ENCODE measurements at places on chromosomes 2 and 18.

- DNase-seq, result no peak
Measured at GRCh38 chr2:118668431-118669424, 178.7 kb downstream of the EN1 start.

DNA sequence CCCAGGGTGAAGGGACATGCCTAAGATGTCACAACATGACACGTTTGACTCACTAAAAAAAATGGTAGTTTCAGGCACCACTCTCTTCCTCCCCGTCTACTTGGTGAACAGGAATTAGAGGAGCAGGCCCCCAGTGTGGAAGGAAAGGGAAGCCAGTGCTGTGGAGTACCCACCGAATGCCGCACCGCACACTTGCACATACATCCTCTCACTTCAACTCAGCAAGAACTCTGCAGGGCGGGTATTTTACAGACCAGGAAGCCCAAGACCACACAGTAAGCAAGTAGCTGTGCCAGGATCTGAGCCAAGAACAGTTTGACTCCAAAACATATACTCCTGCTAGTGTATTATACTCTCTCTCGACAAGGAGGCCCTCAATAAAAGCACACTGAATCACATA is 69.8 kb downstream of the BCL2 start:
- no peak for DNase-seq

GRCh38 chr2:181052523-181052891 is 72.1 kb downstream of the UBE2E3 start:
- no peak for DNase-seq

DNA sequence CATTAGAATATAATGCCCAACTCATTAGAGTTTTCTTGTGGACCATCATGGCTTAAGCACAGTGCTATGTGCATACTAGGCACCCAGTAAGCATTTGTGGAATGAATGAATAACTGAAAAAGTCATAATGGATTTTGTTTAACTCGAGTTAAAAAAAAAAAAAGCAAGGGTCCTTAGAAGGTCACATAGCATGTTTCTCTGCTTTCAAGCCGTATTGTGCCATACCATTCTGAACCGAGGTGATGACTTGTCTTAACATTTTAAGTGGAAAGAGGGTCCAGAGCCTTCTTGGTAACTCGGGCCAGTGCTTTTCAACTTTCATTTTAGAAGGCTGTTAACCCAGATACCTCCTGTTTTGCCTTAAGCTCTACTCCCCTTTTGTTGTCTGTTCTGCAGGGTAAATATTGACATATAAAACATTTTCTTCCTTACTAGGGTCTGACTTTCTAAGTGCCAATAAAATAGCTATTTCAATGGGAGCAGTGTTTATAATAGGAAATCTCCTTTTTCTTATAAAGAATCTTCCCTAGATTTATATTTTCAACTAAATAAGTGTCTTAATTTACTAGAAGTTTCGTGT is 787 bp upstream of the ADGRF3 start:
- DNase-seq, result no peak

DNA sequence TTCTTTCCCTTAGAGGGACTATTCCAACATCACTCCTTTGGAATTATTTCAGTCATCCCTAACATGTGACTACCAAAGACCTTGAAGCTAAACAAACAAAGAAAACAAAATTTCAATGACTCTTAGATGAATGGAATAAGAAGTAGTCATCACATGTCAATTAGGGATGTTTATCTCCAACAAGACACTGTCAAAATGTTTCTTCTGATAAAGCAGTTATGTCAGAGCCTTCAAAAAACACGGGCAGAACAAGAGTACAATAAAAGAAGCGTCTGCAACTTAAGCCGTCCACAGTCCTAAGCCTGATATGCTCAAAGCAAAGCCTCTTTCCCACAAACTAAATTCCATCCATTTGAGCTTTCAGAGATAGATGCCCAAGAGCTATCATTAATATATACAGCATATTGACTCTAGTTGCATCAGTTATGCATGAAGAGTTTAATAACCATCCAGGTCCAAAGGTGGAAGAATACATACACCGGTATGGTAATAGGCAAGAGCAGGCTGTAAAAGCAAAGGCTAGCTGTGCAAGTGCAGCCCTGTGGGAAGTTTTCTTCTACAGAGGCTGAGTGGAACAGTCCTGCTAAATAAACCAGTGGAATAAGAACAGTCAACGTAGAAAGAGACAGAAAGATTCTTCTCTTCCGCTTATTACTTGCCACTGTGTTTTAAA is 98.1 kb downstream of the ICA1L start:
- no peak for DNase-seq

DNA sequence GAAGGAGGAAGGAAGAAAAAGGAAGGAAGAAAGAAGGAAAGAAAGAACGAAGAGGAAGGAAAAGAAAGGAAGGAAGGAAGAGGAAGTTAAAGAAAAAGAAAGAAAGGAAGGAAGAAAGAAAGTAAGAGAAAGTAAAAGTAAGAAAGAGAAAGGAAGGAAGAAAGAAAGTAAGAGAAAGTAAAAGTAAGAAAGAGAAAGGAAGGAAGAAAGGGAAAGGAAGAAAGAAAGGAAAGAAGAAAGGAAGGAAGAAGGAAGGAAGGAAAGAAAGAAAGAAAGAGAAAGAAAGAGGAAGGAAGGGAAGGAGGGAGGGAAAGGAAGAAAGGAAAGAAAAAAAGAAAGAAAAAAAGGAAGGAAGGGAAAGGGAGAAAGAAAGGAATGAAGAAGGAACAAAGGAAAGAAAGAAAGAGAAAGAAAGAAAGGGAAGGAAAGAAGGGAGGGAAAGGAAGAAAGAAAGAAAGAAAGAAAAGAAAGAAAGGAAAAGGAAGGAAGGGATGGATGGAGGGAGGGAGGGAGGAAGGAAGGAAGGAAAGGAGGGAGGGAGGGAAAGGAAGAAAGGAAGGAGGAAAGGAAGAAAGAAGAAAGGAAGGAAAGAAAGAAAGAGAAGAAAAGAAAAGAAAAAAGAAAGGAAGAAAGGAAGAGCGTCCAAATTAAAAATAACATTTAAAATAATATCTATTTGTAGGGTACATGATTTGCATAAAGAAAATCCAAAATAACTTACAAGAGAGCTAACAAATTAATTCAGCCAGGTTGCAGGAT is 827.9 kb downstream of the TSN start:
- no peak for DNase-seq

DNA sequence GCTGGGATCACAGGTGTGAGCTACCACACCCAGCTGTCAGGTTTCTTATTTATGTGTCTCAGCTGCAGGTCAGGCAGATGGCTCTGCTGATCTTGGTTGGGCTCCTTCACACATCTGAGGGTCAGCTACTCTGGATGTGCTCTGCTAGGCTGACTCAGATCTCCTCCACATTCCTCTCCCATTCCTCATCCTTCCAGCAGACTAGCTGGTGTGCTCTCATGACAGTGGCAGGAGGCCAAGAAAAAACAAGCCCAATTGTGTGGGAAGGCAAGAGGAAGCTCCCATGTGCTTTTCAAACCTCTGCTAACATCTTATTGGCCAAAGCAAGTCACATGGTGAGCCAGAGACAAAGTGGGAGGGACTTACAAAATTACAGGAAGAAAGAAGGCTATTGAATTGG is 11.7 kb upstream of the MSH6 start:
- DNase-seq, result peak; percentile 69

DNA sequence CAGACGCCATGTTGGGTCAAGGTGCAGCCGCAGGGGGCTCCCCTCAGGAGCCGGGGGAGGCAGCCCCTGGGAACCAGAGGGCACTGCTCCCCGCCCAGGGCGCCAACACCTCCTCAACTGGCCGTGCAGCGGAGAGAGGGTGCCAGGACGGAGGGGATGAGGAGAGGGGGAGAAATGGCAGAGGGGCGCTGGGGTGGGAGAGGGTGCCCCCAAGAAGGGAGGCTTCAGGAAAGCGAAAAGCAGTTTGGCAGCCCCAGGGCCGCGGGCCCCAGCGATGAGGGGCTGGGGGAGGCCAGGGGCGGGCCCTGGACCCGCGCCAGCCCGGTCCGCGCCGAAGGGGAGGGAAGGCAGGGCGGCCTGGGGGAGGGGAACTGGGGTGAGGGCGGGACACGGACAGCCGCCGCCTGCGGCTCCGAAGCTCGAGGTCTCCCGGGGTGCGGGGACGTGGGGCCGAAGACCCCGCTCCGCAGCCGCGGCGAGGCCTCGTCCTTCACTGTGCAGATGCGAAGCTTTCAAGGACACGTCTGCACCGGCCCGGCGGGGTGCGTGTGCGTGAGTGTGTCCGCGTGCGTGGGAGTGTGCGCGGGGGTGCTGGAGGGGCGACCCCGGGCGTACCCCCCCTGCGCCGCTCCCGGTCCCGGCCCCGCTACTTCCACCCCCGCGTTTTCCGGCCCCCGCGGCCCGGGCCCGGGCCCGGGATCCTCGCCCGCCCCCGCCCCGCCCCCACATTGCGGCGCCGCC is 1.4 kb downstream of the DNMT3A start:
- DNase-seq, result no peak

DNA sequence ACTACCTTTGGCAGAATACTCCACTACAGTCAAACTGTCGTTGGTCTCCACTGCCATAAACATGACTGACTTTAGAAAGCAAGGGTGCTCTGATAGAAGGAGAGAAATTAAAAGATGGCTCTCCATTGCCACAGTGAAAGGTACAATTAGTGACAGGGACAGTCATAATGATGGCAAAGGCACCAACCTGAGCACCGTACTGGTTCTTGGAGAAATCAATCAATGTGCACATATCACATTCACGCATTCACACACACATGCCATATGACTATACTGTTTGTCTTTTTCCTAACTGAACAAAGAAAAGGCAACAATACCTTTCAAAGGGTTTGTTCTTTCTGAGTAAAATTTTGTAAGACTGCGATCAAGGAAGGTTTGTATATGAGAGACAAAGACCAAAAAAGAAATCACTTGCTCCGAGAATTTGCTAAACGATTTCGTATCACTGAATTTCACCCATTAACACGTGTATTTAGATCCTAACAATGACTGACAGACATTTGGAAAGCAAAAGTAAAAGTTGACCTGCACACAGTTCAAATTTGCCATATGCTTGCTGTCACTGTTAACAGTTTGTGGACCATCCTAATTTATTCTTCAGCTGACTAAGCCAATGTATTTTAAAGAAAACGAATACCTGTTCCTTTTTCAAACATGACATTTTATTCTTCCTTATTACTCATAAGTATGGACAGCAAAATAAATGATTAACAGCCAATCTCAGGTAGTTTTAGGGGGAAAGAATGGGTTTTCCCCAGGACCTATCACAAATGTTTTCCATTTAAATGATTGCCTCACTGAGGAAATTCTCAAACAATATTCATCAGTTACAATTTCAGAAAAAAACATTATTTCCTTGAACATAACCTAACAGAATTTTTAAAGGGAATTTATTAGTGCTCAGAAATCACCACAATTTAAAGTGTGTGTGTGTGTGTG is 644.4 kb downstream of the ZEB2 start:
- no peak for DNase-seq

DNA sequence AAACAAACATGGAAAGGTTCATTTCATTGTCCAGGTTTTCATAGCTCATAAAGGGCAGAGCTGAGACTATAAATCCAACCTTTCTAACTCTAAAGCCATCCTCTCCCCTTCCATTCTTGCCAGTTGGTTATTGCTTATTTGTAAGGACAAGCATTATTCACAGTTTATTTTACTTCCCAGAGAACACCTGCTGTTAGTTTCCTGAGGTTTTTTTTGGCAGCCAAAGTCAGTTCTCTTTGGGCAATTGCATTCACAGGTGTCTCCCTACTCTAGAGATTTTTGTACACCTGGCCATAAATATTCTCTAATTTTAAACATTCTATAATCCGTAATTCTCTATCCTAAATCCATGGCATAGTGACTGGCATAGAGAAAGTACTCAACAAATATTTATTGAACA is 87.3 kb upstream of the SPHKAP start:
- DNase-seq, result no peak

DNA sequence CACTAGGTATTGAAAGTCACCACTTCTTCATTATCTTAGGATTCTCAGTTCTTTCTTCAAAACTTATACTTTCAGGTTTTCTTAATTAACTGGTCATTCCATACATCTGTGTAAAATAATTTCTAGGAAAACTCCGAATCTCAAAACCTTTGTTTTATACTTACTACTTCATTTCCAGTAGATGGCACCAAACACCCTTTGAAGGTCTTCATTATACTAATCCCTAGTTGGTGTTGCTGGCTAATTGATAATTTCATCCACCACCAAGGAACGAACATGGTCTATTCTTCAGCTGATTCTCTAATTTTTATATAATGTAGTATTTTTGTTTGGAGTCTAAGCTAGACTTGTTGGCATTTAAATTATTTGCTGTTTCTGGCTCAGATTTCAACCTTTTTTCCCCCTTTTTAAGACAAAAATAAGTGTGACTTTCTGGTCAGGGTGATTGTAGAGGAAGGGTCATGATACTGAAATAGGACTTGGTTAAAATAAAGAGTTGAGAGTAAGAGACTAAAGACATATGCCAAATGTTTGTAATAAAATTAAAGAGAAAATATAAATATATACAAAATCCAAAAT is 2.8 kb upstream of the MXD1 start:
- no peak for DNase-seq

GRCh38 chr18:48186131-48186766 is 222.9 kb downstream of the ZBTB7C start:
- no peak for DNase-seq

DNA sequence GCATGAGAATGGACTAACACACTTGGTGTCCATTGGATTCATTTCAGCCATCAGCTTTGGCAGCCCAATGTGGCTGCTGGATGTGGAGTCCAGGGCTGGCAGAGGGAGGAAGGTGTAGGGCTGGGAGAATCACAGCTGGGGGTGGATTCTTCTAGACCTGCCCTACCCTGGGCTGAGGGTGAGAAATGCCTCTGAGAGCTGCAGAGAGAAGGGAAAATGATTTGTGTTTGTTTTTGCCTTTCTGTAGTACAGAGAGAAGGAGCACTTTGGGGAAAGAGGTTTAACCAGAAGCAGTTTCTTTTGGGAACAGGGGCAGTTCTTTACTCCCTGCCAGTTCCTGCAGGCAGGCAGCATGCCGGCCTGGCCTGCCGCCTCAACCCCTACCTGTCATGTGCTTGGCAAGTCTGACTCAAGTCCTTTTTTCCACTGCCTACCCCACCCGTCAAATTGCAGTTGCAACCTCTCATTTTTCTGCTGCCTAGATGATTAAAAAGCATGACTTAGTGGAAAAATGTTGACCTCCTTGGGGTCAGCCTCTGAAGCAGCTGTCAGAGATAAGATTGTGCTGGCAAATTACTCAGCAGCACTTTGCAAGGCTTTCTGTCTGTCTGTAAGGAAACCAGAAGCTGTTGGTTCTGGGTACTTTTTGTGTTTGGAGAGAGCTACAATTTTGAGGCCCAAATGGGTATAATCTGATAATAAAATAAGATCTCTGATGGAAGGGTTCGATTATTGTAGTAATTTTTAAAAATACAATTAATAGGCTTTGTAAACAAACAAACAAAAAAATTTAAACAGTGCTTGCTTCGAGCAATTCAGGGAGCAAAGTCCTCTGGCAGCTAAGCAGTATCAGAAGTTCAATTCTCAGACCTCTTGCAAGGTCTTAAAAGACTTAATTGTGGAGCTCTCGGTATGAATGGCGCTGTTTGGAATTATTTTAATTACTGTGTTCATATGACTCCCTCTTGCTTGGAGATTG is 21.7 kb downstream of the LBH start:
- no peak for DNase-seq

- no peak for DNase-seq
Measured at GRCh38 chr18:55833543-55833942, 245.6 kb upstream of the TCF4 start.
